ENCODE measurements at places on chromosomes 16 and 17.

DNA sequence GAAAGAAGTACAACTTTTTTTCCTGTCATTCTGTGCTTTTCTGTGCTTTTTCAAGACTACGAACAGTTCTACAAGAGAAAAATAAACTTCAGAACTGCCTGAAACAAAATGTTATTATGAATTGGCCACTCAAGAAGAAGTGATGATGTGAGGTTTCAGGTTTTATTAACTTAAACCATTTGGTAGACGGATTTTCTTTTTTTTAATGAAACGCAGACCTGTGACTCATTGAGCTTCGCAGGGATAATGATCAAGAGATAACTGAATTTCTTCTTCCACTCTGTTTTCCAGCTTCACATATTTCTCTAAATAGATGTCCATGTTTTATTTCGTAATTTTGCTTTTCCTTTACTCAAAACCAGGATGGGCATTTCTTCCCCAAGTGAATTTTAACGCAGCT is 32.7 kb downstream of the AIPL1 start:
- no peak for DNase-seq

DNA sequence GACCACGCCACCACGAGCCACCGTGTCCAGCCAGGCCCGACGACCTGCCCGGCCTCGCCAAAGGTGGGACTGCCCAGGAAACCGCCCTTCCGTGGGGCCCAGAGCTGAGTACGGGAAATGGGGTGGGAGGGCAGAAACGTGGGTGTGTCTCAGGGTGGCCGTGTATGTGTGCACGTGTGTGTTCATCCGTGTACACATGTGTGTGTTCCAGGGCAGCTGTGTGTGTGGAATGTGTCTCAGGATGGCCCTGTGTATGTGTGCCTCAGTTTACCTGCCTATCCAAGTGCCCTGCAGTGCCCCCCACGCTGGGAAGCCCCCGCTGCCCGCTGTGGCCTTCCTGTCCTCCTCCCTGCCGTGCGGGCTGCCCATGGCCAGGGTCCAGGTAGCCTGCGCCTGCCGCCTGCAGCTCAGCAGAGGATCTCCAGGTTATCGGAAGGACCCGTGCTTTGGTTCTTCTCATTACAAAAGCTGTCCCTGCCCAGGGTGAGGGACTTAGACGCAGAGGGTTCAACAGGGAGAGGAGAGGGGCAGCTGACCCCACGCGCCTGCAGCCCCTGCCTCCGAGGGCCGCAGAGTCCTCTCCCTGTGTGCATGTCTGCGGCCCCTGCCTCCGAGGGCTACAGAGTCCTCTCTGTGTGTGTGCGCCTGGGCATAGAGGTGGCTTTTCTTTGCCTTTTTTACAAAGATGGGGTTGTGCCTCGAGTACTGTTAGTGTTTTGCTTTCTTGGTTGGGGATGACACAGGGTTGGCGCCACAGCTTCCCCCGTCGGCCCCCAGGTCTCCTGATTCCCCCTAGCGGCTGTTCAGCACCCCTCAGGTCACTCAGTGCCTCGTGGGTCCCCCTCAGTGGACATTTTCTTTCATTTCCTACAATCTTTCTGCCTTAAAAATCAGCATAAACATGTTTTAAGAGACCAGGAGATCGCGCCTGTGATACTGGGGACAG is 23.6 kb downstream of the ZNF469 start:
- no peak for DNase-seq

DNA sequence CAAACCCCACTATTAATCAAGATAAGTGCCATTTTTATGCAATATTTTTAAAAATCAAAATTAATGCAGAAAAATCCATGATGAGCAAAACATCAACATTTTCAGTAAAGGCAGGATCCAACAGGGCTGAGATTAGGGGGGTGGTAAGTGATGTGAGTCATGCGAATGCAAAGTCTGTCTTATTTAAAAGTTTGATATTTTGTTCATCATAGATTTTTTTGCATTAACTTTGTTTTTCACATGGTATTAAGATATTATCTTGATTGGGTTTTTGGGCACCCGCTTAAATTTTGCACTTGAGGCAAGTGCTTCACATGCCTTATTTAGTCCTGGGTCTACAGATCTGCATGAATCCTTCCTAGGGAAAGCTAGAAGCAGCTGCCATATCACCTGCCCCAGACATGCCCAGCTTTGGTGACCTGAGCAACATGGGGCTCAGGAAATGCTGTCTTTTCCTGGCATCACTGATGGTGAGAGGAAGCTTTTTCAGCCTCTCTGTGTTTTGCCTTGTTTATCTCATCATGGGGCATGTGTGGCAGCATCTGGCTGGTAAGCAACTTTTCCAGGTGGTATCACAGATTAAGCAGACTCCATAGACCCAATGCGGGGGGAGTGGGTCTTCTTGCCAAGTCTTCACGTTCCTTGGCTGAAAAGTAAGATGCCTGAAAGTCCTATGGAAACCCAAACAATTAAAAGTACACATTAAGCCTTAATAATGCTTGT is 57.6 kb upstream of the NFAT5 start:
- DNase-seq: no peak

DNA sequence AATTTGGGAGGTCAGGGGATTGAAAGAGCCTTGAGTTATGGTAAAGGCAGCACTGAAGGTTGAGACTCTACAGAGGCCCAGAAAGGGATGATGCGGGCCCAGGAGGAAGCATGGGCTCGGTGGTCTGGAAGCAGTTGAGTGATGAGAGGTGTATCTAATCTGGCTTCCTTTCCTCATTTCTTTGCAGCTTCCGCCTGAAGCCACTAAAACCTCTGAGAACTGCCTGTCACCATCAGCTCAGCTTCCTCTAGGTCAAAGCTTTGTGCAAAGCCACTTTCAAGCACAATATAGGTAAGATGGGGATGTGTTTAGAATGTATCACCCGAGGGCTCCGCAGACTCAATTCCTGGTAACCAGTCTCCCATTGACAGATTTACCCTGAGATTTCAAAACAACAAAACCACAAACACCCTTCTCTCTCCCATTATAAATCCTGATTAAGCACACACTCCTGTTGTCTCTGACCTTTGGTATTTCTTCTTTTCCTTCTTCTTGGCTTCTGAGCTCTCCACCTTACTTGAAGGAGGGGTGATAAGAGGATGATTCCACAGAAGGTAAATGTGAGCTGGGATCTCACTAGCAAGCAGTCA is 21.2 kb downstream of the USP43 start:
- no peak for DNase-seq

GRCh38 chr16:13426269-13426668 is 493.7 kb upstream of the ERCC4 start:
- no peak for DNase-seq

GRCh38 chr17:4492721-4493561 is 5.7 kb upstream of the SPNS2 start:
- no peak for DNase-seq

GRCh38 chr16:70691223-70692129 is 5.6 kb upstream of the MTSS2 start:
- DNase-seq: no peak

DNA sequence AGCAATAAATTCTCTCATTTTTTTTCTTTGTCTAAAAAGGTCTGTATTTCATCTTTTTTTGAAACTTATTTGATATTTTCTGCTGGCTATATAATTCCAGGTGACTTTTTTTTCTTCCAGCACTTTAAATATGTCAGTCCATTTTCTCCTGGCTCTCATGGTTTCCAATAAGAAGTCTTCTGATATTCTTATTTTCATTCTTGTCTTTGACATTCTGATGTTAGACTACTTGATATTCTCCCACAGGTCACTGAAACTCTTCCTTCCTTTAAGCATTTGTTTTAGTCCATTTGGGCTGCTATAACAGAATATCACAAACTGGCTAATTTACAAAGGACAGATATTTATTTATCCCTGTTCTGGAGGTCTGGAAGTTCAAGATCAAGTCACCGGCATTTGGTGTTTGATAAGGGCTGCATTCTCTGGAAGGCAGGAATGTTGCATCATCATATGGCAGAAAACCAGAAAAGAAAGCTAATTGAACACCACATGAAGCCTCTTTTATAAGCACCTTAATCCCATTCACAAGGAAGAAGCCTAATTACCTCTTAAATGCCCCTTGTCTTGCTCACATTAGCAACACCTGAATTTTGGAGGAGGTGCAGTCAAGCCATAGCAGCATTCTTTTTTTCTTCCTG is 242.1 kb upstream of the TNRC6C start:
- no peak for DNase-seq

GRCh38 chr17:10628756-10629155 is 28.4 kb downstream of the MYH3 start:
- no peak for DNase-seq

GRCh38 chr17:82970818-82971590 is 108.4 kb upstream of the METRNL start:
- DNase-seq: no peak

DNA sequence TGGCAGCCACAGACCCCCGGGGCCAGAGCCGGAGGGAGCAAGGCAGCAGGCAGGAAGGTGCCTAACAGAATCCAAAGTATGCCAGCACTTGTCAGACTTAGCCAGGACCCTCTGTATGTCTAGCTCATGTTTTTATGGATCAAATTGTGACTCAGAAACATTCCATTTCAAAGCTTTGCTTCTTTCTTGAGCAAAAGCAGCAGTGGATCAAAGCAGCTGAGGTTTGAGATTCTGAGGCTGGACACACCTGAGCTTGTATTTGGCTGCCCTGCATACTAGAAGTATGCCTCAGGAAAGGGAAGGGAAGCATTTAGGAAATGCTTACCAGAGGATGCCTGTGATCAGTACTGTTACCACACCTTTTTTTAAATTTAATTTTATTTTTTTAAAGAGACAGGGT is 5.7 kb upstream of the MYO1C start:
- DNase-seq: no peak

DNA sequence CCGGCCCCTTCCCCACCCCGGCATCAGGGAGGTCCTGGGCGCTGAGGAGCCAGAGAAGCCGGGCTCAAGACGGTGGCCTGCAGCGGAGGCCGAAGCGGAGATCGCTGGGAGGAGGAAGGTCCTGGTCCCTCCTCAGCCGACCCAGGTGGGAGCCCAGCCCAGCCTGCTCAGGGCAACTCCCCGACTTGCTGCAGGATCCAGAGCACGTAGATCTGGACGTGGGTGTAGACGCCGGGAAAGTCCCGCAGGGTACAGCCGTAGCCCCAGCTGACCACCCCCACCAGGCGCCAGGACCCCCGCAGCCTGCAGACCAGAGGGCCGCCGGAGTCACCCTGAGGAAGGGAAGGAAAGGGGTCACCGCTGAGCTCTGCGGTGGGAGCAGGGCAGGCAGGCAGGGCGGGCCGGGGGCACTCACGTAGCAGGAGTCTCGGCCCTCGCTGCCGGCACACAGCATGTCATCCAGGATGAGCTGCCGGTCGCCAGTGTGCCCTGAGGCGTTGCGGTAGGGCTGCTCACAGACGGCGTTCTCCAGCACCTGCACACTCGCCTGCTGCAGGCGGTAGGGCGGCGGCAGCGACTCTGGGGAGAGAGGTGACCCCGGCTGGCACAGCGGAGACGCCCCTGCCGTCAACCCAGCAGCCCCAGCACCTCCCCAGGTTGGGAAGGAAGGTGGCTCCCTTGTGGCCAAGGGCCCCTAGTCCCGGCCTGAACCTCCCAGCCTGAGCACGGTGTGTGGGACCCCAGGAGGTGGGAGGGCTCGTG is 5.4 kb downstream of the TPSD1 start:
- DNase-seq: no peak

- DNase-seq: no peak
Observed at GRCh38 chr17:64326030-64326419, 63.0 kb upstream of the TEX2 start.

- DNase-seq: no peak
Observed at GRCh38 chr16:67841198-67841815, 813 bp upstream of the THAP11 start.

DNA sequence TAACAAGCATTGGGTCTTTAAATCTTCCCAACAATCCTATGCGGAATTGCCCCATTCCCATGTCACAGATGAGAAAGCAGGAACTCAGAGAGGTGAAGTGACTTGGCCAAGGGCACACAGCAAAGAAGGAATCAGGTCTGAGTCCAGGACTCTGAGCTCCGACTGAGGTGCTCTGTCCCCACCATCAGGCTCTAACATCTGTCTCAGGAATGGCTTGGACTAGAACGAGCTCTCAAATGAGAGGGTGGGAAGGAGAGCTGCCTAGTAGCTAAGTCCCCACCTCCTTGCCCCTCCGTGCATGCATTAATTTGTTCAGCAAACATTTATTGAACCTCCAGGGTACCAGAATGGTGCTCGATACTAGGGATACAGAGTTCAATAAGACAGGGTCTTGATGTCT is 26.7 kb downstream of the ABCC3 start:
- DNase-seq: no peak

GRCh38 chr17:36629252-36629847 is 28.0 kb downstream of the MRM1 start:
- no peak for DNase-seq

- DNase-seq: no peak
Observed at GRCh38 chr17:14107889-14108288, 38.6 kb downstream of the COX10 start.

DNA sequence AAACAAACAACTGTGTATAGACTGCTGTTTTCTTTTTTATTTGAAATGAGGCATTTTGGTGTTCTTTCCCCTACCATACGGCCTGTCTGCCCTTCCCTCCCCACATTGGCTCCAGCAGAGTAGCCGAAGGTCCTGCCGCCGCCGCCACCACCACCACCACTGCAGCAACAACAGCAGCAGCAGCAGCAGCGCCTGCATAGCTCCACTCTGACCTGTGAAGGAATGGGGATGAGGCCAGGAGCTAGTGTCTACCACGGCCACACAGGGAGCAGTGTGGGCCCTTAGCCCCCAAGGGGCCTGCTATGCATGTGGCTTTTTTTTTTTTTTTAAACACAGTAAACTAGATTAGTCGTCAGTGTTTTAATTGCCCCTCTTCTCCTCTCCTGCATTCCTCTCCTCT is 5.6 kb upstream of the CDK5R1 start:
- no peak for DNase-seq

GRCh38 chr17:3963237-3964201 is 718 bp downstream of the ATP2A3 start:
- peak; percentile 57 for DNase-seq

DNA sequence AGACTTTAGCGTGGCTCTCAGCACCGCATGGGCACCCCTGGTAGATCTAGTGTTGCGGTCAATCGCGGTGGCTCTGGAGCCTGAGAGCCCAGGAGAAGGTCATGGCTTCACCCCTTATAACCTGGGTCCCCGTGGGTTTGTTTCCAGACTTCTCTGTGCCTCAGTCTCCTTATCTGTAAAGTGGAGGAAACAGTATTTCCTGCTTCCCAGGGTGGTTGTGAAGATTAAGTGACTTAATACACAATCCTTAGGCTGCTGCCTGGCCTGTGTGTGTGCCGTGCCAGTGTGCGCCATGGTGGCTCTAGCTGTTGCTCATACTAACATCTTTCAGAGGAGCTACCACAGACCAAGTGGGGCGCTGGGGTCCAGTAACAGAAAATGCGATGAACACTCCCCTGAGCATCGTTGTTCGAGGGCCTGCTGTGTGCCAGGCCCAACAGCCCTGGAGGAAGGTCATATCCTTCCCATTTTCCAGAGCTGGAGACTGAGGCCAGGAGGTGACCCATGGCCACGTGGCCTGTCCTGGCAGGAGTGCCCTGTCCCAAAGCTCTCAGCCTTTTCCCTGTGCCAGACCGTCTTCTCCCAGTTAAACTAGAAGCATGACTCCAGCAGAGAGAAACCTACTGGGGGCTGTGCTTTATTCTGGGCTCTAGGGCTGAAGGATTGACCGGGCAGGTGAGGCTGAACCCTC is 70.1 kb downstream of the CMIP start:
- DNase-seq: no peak
